NCI-H69 (cell line): ENCODE measurements at places on chromosomes 3 and 15.

- no peak for DNase-seq
These were observed 1.3 kb upstream of the CPEB1 start for GRCh38 chr15:82648257-82649103.

DNA sequence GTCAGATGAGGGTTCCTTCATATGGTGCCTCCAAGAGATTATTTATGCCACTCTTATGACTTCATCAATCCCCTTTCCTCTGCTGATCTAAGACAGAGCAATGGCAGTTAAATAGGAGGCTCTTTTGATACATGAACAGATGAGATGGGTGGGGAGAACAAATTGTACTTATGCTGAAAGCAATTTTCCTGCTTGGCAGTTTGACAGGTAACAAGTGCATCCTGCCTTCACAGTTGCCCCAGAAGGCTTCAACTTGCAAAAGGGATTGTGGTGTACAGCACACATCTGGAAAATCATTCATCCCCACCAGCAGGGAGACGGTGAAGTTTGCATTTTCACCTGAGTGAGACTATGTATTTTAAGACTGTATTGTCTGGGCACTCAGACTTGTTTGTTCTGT is 27.3 kb downstream of the ENTPD3 start:
- peak; percentile 15 for DNase-seq

GRCh38 chr15:74191798-74192197 is 10.8 kb downstream of the STRA6 start:
- no peak for DNase-seq

DNA sequence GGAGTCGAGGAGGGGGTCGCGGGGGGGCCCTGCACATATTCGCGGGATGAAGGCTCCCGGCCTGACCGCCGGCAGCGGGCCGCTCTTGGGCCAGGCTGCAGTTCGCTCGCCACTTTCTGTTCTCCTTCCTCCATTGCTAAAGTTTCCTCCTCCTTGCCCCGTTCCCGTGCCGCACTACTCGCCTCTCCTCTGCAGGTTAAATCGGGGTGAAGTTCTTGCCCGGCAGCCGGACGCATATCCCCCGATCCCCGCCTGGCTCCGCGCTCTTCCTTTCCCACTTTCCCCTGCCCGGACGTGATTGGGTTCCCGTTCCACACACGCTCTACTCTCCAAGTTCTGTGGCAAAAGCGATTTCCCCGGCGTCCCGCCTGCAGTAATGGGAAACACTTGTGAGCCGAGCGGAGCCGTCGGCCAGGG is 556 bp downstream of the CRYBG3 start:
- peak; percentile 65 for DNase-seq

- no peak for DNase-seq
These were observed 15.0 kb upstream of the C15orf61 start for GRCh38 chr15:67505675-67506572.

DNA sequence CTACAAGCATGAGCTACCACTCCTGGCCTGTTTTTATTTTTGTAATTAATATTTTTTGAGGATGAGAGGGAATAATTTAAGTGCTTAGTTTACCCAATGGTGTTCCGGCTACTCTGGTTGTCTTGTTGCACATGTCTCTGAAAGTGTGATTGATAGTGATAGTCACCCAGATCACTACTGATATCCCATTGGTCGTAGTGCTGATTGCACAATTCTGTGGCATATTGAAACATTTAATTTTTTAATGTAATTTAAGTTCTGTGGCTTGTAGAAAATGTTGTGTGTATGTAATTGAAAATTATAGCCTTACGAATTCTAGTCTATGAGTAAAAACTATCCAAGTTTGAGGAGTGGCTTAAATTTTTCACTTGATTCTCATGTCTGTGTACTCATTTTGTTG is 11.9 kb downstream of the ARIH2 start:
- DNase-seq: no peak

- DNase-seq: peak; percentile 6
These were observed 59.9 kb downstream of the CACNA2D3 start for GRCh38 chr3:54182242-54182641.

GRCh38 chr3:194273743-194274310 is 77.3 kb downstream of the CPN2 start:
- no peak for DNase-seq

DNA sequence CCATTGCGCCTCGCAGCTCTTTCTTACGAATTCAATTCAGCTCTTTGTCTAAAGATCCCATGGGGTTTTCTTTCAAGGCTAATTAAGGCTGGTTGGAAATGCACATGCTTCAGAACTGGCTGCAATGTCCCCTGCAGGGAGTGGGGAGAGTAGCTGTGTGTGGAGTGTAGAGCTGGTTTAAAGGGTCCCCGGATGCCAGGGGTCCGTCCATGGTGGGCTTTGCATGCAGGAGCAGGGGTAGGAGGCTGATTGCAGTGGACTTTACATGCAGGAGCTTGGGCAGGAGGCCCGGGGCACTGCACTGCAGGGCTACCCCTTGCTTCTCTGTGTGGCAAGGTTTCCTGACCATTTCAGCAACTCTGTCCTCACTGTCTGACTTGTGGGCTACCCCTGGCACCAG is 261.6 kb upstream of the LYSMD4 start:
- no peak for DNase-seq

DNA sequence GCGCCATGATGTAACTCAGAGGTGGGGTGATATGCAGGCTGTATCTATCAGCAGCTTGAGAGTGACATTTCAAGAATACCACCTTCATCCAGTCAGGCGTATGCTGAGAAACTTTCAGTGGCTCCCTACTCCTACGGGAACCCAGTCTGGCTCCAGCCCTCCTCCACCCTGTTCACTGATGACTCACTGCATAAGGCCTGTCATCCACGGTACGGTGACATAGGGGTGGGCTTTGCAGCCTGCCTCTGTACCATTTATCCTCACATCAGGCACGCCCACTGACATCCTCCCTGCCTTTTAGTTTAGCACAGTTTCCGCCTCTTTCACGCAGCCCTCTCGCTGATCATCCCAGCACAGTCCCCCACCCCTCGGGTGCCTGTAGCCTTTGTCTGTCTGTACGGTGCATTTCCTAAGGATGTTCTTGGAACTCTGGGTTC is 11.7 kb downstream of the PXYLP1 start:
- peak; percentile 70 for DNase-seq

DNA sequence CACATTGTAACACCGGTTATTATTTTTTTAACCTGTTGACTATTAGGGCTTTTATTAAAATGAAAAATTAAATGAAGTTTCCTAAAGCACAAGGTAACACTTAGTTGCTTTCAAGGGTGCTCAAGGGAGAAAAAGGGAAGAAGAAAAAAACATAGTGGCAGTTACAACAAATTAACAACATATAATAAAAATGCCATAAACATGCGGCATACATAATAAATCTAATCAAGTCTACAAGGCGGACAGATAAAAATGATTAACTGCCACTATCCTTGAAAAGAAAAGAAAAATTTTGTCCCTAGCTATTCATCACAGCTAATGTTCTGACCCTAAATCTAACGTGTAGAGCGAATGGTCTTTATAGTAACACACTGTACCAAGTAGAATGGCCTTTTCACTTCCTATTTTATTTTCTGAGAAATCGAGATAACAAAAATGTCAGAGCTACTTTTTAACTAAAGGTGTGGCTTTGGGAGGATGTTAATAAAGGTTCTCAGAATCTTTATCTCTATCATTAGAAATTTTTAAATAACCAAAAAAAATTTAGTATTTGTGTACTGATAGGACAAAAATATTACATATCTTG is 194.9 kb downstream of the FOXP1 start:
- no peak for DNase-seq

GRCh38 chr3:168088106-168088720 is 7.5 kb downstream of the GOLIM4 start:
- DNase-seq: peak; percentile 59

DNA sequence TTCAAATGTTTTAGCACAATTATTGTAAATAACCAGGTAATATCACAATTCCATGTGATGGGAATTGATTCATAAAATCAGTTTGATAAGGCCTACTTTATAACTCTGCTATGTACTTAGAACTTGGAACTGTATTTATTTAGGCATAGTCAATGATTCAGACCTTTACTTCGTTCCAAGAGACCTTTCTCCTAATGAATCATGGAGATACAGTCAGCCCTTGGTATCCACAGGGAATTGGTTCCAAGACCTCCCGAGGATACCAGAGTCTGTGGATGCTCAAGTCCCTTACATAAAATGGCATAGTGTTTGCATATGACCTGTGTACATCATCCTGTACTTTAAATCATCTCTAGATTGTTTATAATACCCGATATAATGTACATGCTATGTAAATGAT is 60.8 kb upstream of the UMPS start:
- DNase-seq: no peak

DNA sequence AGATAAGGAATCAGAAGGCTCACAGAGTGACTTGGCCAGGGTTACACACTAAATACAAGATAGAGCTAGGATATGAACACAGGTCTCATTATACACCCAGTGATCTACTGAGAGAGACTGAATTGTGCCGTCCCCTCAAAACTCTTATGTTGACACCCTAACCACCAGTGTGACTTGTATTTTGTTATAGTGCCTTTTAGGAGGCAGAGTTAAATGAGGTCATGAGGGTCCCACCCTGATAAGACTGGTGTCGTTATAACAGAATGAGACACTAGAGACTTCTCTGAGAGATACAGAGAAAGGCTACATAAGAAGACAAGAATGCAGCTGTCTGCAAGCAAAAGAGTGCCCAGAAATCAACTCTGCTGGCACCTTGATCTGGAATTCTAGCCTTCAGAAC is 12.6 kb downstream of the KPNA1 start:
- no peak for DNase-seq

GRCh38 chr3:117314441-117315150 is 605.0 kb downstream of the TUSC7 start:
- no peak for DNase-seq

DNA sequence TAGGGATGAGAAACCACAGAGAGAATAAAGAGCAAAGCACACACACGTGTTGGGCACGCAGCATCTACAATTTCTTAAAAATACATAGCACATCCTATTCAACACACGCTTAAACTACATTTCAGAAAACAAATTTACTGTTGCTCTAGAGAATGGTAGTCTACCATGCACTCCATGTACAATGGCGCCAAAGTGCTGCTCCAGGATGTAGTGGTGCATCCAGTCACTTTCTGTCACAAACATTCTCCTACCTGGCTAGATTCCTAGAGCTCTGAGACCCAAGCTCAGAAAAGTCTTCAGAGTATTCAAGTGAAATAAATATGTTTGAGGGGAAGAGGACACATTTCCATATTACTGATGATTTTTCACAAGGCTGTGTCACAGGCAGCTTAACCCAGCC is 374.3 kb downstream of the CTNNB1 start:
- no peak for DNase-seq

GRCh38 chr3:14587740-14588360 is 47.7 kb upstream of the GRIP2 start:
- no peak for DNase-seq

- DNase-seq: no peak
These were observed 64.4 kb downstream of the TRIM71 start for GRCh38 chr3:32882189-32882588.

GRCh38 chr15:59413577-59413976 is 24.4 kb upstream of the FAM81A start:
- DNase-seq: no peak

DNA sequence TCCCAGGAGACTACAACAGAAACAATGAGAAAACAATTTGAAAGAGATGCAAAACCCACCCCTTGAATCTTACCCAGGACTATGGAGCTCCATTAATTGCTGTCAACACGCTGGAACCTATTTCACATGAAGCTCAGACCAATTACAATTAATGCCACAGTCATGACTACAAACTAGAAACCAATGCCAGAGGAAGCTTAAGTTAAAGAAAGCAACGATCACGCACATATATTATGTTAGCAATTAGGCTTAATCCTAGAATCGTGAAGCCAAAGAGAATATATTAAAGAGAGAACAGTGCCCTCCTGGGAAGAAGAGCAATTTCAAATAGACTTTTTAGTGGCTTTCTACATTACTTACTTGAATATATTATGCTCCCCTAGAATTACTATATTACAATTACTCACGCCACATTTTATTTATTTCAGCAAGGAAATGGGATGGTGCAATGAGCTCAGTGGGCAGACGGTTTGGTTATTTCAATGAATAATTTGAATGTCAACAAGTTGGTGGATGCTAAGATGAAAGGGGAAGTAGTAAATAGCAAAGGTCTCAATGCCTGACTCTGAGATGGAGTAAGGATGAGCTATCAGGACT is 125.5 kb downstream of the GREM1 start:
- peak; percentile 35 for DNase-seq

DNA sequence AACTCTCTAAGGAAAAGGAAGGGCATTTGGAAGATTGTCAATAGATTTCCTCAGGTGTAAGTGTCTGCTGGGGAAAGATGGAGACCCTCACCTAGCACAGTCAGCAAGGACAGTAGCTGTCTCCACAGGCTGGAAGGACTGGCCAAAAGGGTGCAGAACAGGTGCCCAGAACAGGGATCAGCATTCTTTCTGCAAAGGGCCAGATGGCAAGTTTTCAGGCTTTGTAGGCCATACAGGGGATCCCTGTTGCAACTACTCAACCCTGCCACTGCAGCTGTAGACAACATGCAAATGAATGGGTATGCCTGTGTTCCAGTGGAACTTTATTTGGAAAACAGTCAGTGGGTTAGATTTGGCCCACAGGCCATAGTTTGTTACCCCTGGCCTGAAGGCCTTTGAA is 8.1 kb downstream of the AGBL1 start:
- no peak for DNase-seq

DNA sequence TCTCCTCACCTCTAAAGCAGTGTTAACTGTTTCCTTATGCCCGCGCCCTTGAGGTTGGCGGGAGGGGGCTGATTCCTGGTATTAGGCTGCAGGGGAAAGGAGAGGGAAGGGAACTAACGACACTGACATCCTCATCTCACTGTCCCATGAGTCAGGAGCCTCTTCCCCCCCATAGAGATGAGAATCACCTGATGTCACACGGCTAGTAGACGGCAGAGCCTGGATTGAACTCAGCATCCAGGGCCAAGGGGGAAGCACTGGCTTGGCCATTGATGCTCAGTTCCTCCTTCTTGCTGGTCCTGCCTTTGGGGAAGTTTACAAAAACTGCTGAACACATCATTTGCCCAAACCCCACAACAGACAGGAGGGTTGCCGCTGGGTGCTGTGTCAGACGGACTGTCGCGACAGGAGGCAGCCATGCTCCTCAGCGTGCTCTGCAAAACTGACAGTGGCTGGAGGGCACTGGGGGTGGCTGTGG is 38.5 kb downstream of the IDH2 start:
- DNase-seq: peak; percentile 17

GRCh38 chr15:68371160-68371559 is 60.8 kb downstream of the ITGA11 start:
- no peak for DNase-seq

DNA sequence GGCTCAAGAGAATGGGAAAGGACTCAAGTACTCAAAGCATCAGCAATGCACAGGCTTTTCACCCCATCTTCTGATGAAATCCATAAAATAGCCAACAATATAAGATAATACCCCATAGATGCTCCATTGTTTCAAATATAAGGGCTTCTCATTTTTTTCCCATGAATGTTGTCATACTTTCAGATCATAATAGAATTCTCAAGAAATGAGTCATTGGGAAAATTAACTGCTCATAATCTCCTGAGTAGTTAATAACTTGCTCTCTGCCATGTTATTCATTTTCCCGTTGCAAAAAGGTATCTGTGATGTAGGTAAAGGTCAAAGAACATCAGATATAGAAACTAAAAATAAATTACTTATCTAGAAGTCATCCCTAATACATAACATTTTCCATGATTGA is 121.9 kb downstream of the NSUN3 start:
- no peak for DNase-seq

GRCh38 chr15:101657968-101658784 is 6.0 kb upstream of the TM2D3 start:
- peak; percentile 93 for DNase-seq

GRCh38 chr3:134332344-134332743 is 41.9 kb downstream of the AMOTL2 start:
- DNase-seq: no peak
